ENCODE measurements at places on chromosomes 4 and X.

- no peak for DNase-seq
These were observed 25.1 kb upstream of the UGT2B11 start for GRCh38 chr4:69239557-69240168.

- DNase-seq, result no peak
These were observed 136.6 kb downstream of the PDGFRA start for GRCh38 chr4:54365691-54366090.

- DNase-seq, result no peak
These were observed 6.9 kb downstream of the FGA start for GRCh38 chr4:154583677-154584076.

DNA sequence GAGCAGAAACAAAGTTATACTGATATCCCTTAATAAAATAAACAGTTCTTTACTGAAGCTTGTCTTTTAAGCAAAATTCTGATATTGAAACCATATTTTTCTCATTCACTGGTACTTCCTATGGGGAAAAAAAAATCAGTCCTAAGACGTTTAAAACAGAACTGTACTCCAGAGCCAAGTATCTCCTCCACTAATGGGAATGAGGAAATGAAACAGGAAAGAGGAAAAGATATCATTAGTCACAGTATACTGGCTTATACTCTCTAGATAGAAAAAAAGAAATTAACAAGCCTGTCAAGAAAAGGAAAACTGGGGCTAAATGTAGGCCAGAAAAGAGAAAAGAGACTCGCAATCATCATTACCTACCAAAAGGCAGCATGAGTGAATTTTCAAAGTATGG is 252.7 kb downstream of the CENPC start:
- no peak for DNase-seq

GRCh38 chrX:85561231-85561630 is 181.8 kb upstream of the POF1B start:
- DNase-seq, result no peak

GRCh38 chr4:78482281-78482680 is 69.3 kb upstream of the ANXA3 start:
- no peak for DNase-seq

GRCh38 chr4:132619968-132620367 is 529.1 kb upstream of the PCDH10 start:
- no peak for DNase-seq

DNA sequence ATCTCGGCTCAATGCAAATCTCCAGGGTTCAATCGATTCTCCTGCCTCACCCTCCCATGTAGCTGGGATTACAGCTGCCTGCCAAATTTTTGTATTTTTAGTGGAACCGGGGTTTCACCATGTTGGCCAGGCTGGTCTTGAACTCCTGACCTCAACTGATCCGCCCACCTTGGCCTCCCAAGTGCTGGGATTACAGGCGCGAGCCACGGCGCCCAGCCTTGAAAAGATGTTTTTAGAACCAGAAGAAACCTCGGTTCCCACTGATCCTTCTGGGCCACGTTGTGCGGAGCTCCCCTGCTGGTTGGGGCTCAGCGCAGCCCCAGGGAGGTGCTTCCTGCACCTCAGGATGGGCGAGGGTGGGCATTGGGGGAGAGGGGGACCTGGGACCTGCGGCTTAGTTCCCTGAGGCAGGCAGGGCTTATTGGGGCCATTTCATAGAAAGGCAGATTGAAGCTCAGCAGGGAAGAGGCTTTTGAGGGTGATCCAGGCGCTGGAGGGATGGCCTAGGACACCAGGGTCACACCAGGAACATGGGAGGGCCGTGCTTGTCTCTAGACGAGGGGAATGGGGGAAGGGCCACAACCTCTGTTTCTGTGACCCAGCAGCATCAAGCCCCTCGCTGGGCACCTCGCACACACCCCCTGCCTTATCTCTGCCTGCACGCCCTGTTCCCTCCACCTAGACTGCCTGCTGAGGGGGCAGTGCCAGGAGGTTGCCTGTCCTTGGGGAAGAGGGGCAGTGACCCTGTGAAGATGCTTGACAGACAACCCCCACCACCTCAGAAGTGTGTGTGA is 6.3 kb upstream of the ADD1 start:
- DNase-seq, result no peak

DNA sequence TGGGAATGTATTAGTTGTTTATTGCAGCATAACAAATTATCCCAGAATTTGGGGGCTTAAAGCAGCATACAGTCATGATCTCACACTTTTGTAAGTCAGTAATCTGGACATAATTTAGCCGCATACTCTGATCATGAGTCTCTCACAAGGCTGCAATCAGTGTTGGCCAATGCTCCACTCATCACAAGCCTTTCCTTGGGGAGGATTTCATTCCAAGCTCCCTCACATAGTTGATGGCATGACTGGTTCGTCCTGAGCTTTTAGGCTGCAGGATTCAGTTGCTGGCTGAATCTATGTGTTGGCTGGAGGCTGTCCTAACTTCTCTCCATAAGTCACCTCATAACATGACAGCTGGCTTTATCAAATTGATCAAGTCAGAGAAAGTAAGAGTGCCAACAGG is 1568.6 kb upstream of the PCDH7 start:
- DNase-seq, result no peak

DNA sequence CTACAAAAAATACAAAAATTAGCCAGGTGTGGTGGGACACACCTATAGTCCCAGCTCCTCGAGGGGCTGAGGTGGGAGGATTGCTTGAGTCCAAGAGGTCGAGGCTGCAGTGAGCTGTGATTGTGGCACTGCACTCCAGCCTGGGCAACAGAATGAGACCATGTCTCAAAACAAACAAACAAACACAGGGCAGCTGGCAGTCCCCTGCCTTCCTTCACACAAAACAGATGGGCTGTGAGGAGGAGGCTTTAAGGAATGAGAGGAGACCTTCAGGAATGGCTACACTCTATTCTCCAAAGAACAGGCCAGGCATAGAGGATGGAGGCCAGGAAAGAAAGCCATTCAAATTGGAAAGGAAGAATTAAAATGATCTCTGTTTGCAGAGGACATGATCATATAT is 65.6 kb upstream of the MAML3 start:
- no peak for DNase-seq

- DNase-seq, result peak; percentile 13
These were observed 174.1 kb downstream of the RBMX2 start for GRCh38 chrX:130575831-130576389.
